ENCODE measurements at places on chromosomes 16 and 17.

GRCh38 chr17:33272438-33272837 lies 20.7 kb downstream of the ASIC2 start:
- DNase-seq = no peak

- DNase-seq = peak; percentile 97
Measured at GRCh38 chr17:35242805-35243560, at the start of gene SLFN5. SLFN5 (plus strand) TSS chr17:35243072; CDS start chr17:35258691, 15,619 bp downstream.

- DNase-seq = no peak
Measured at GRCh38 chr17:8123695-8124349, at the start of gene HES7. HES7 (minus strand) TSS chr17:8124106; CDS start chr17:8124084, 22 bp downstream.

DNA sequence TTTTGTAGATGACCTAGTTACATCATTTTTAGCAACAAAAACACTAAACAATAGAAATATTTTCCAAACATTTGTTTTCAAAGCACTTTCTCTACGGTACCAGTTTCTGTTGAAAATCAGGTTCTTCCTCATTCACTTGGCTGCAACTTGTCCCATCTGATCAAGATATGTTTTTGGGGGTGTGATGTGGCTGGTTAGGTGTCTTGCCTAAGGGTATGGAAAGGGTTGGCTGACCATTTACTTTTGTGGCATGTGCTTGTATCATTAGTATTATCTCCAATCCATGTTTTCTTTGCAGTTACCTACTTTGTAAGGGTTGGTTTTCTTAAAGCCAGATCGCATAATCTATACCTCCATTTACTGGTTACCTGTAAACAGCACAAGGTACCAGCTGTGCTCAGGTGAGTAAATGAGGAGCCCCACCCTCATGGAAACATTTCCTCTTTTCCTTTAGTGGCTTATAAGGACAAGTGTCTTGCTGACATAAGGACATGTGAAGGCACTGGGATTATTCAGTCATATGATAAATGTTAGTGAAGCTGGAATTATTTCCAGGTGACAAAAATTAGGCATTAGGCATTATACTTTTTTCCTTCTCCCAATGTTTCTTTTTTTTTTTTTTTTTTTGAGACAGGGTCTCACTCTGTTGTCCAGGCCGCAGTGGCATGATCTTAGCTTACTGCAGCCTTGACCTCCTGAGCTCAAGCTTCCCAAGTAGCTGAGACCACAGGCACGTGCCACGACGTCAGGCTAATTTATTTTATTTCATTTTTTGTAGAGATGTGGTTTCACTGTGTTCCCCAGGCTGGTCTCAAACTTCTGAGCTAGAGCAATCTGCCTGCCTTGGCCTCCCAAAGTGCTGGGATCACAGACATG lies 162.0 kb downstream of the CCDC182 start:
- DNase-seq = no peak

DNA sequence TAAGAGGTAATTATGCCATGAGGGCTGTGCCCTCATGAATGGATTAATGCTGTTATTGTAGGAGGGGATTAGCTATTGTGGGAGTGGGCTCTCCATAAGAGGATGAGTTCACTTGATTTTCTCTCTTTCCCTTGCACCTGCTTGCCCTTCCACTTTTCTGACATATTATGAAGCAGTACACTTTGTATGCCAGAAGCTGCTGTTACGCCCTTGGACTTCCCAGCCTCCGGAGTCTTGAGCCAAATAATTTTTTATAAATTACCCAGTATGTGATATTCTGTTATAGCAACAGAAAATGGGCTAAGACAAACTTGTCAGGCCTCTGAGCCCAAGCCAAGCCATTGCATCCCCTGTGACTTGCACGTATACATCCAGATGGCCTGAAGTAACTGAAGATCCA lies 38.4 kb downstream of the PSMD12 start:
- no peak for DNase-seq

GRCh38 chr17:18339933-18340332 lies 23.4 kb downstream of the SHMT1 start:
- DNase-seq = no peak

DNA sequence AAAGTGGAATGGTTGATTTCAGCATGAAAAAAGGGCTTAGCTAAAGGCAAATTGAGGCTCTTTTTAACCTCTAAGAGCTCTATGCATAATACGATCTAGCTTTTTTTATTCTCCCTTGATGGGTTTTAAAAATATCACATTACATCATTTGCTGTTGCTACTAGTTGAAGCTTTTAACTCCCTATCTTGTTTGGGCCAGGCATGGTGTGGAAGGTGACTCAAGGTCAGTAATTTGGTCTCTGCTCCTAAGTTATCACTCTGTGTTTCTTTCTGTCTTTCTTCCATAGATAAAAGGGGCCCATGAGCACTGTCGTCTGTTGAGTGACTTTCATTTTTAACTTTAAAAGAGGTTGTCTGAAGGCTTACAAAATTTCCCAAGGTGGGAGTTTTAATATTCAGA lies 58.1 kb upstream of the GOT2 start:
- DNase-seq = no peak

DNA sequence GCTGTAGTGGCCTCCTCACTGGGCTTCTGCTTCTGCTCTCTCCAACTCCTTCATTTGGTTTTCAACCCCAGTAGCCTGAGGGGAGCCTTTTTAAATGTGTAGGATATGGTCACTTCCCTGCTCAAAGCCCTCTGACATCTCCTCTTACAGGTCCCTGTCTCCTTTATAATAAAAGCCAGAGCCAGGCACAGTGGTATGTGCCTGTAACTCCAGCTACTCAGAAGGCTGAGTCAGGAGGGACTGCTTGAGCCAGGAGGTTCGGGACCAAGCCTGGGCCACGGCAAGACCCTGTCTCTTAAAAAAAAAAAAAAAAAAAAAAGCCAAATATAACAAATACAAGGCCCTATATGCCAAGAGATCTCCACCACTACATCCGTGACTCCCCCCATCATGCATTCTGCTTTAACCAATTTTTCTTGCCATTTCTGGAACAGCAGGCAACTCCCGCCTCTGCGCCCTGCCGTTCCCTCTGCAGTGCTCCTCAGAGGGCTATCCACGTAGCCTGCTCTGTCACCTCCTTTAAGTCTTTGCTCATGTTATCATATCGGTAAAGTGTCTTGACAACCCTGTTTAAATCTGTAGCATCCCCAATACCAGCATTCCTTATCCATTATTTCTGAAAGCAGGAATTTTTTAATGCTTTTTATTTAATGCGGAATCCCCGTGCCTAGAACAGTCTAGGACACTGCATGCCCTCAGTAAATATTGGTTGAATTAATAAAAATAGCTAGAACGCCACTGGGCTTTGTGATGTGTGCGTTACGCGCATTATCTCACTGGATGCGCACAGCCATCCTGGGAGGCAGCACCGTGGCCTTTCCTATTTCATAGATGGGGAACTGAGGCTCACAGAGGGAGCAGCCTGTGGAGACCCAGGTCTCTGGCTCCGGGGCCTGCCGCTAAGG lies 9.5 kb downstream of the ZNF771 start:
- no peak for DNase-seq

DNA sequence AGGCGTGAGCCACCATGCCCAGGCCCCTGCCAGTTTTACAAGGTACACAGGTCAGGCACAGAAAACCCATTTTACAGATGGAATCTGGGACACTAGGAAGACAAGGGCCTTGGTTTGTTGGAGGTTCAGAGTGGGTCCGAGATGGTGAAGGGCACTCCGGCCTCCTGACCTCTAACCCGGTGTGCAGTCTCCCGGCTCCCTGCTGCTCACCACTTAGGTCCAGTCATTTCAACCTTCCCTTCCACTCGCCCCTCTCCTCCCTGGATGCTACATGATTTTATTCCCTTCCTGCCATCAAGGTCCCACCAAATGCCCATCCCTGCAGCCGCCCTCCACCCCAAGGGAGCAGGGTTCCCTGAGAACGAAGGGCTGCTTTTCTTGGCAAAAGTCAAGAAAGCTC lies 8.7 kb downstream of the ITGAX start:
- DNase-seq = no peak

GRCh38 chr17:75764711-75765421 lies at the start of gene GALK1:
GALK1 (minus strand) TSS chr17:75765192; CDS start chr17:75765136, 56 bp downstream.
- peak; percentile 82 for DNase-seq

DNA sequence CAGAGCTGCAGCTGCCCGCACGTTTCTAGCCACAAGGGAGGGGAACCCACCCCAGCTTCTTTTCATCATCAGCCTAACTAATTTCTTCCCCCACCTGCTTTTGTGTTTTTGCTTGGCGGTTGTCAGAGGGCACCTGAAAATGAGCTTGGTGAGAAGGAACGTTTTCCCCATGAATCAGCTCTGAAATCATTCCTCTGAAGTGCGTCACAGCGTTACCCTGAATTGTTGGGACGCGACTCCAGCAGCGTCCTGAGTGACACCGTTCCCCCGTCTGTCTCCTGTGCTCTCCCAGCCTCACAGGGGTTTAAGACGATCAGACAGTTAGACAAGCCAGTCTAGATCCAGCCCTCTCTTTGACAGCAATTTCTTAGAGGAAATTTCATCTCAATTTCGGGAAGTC lies 722.9 kb upstream of the EEF2KMT start:
- DNase-seq = no peak

- DNase-seq = no peak
Measured at GRCh38 chr16:82580298-82580890, 46.4 kb upstream of the CDH13 start.

GRCh38 chr17:61537264-61537771 lies 53.7 kb downstream of the NACA2 start:
- no peak for DNase-seq

GRCh38 chr16:50167556-50167955 lies 14.4 kb downstream of the TENT4B start:
- DNase-seq = no peak

GRCh38 chr16:87207509-87207908 lies 109.7 kb downstream of the C16orf95 start:
- DNase-seq = no peak

- DNase-seq = no peak
Measured at GRCh38 chr17:61774724-61775123, 88.6 kb downstream of the BRIP1 start.

GRCh38 chr16:23408823-23409298 lies 44.1 kb downstream of the COG7 start:
- DNase-seq = no peak

DNA sequence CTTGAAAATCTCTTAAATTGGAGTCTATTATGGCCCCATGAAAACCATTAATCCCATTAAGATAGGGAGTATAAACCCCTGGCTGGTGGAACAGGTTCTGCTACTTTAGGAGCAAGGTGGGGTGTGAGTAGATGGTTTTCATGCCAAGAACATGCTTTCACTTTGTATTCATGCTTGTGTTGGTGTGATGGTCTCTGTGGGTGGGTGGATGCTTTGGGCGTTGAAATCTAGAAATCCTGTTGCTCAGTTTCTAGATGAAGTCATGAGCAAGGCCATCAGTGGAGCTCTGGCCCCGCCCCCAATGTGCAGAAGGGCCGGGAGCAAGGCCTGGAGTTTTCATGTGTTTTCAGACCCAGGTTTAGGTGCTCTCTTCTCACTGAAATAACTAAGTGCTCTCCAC lies 20.1 kb downstream of the PLD6 start:
- DNase-seq = no peak

DNA sequence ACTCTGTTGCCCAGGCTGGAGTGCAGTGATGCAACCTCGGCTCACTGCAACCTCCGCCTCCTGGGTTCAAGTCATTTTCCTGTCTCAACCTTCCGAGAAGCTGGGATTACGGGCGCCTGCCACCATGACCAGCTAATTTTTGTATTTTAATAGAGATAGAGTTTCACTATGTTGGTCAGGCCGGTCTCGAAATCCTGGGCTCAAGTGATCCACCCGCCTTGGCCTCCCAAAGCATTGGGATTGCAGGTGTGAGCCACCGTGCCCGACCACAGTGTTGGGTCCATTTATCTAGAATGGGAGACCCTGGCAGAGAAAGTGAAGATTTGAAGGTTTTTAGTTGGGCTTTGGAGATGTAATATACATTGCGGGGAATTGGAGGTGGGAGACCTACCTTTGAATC lies 70.1 kb downstream of the SNX29 start:
- DNase-seq = no peak

DNA sequence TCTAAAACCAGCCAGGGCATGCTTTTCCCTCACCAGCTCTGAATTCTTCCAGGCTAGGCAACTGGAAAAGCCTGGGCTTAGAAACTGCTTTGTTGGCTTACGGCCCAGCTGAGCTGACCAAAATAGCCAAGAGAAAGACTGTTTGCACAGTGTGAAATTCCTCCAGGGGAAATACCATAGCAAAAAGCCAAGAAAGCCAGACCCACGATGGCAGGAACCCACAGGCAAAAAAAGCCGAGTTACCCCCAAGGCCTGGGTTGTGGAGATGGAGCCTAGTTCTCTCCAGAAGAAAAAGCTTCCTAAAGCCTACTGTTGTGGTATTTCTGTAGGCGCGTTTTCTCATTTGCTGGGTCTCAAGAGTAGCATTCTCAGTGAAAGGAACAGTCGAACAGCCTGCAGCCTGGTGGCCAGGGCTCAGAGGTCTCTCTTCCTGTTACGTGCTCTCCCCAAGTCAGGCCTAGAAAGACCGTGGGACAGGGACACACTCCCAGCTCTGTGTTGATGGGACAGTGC lies 9.2 kb downstream of the SP2 start:
- no peak for DNase-seq

Data from inflammatory macrophage (primary cell).